Non-pigmented ciliary epithelial cell (primary cell): ENCODE measurements at places on chromosomes 2 and 18.

- no peak for DNase-seq
Measured at GRCh38 chr2:73283545-73284295, 558 bp downstream of the FBXO41 start.

DNA sequence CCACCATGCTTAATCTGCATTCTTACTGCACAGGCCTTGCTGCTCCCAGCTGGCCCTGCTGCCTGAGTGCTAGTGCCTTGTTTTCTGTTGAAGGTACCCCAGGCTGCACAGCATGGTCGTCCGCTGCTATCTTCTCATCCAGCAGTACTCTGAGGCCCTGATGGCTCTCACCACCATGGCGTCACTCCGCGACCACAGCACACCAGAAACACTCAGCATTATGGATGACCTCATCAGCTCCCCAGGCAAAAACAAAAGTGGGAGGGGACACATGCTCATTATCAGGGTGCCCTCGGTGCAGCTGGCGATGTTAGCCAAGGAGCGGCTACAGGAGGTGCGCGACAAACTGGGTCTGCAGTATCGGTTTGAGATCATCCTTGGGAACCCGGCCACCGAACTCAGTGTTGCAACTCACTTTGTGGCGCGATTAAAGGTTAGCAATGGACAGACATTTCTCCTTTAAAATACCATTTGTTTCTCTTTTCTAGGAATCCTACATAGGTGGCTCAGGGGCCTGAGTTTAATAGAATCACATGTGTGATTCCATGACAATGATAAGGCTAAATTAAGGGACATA, 110.5 kb downstream of the ESCO1 start:
- DNase-seq, result no peak

DNA sequence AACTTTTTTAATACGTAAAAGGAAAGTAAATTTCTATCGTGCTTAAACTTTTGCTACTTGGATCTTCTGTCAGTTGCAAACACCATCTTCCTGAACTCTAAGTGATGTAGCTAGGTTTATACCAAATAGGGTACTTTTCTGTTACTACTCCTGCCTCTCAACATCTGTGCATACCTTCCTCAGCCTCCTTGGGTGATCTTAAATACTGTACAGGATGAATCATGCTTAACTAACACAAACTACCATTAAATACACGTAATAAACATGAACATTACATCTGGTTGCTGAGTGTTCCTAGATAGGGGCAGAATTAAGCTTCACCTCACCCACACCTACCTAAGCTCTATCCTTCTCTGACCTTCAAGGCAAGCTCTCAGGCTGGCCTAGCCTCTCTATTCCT, 398.0 kb downstream of the TXNL1 start:
- peak; percentile 10 for DNase-seq

DNA sequence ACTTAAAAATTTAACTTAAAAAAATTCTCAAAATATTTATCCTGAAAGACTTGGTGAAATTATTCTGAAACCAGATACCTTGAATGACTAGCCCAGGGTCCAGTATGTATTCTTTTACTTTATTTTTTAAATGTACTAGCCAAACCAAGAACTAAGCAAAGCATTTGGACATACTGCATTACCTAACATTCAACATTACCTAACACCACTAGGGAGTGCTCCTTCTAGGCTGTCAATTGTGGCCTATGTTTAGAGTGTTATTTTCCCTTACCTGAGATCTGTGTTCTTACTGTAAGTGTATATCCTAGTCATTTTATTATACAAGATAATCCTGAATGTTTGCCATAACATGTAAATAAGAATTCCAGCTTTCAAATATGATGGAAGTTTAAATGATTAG, 496.6 kb downstream of the PTPRM start:
- no peak for DNase-seq

GRCh38 chr18:79434607-79435401, 39.1 kb downstream of the NFATC1 start:
- DNase-seq, result no peak

GRCh38 chr18:49251451-49251850, 209.0 kb downstream of the DYM start:
- no peak for DNase-seq

DNA sequence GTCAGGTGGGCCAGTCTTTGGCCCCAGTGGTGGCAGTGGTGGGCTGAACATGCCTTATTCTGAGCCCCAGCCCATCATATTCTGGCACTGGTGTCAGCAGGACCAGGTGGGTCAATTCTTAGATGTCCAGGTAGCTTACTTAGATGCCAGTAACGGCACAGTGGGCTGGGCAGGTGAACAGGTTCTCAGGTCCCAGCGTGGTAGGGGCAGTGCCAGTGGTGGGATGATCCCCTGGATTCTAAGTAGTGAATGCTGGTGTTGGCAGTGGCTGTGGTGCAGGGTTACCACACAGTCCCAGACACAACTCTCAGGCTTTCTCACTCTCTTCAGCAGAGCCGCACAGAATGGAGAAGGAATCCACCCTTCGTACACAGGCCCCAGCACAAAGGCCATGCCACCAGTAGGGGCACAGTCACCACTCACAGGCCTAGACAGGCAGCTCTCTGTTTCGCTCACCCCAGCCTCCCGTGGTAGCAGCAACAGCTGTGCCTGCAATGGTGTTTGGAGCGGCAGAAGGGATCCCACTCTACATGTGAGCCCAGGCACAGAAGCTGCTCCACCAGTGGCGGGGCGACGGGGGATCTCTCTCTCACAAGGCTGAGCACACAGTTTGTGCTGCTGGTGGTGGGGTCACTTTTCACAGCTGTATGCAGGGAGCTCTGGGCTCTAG, 97.3 kb downstream of the ANKRD12 start:
- DNase-seq, result no peak

GRCh38 chr18:72742002-72742401, 125.8 kb downstream of the NETO1 start:
- no peak for DNase-seq

- DNase-seq, result no peak
Measured at GRCh38 chr2:68193144-68193543, 35.5 kb downstream of the PNO1 start.

- no peak for DNase-seq
Measured at GRCh38 chr2:78465707-78466106, 559.8 kb upstream of the REG3G start.

- DNase-seq, result no peak
Measured at GRCh38 chr18:74652392-74652988, 54.8 kb downstream of the ZNF407 start.
